HS-27A (cell line): ENCODE measurements at places on chromosomes 2 and 18.

GRCh38 chr2:133382566-133382965 is 185.7 kb downstream of the NCKAP5 start:
- DNase-seq, result no peak

- DNase-seq, result no peak
These were observed 442.8 kb upstream of the CHST9 start for GRCh38 chr18:27627927-27628326.

- no peak for DNase-seq
These were observed 124.5 kb downstream of the CNTNAP5 start for GRCh38 chr2:124149571-124149970.

GRCh38 chr2:60376252-60376651 is 177.2 kb downstream of the BCL11A start:
- no peak for DNase-seq

GRCh38 chr18:45228796-45229388 is 386.4 kb upstream of the SLC14A2 start:
- DNase-seq, result no peak

DNA sequence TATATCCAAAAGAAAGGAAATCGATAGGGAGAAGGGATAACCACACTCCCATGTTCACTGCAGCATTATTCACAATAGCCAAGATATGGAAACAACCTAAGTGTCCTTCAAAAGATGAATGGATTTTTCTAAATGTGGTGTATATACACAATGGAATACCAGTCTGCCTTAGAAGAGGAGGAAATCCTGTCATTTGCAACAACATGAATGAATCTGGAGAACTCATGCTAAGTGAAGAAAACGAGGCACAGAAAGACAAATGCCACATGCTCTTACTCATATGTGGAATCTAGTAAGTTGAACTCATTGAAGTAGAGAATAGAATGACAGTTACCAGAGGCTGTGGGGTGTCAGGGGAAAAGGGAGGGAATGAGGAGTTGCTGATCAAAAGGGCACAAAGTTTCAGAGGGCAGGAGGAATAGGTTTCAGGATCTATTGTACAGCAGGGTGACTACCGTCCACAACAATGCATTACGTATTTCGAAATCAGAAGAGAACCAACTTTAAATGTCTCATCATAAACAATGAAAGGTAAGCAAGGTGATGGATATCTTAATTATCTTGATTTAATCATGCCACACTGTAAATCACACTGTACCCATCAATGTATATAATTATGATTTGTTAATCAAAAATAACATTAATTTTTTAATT is 46.1 kb downstream of the SIGLEC15 start:
- no peak for DNase-seq

GRCh38 chr18:29241199-29241598 is 1064.3 kb upstream of the CDH2 start:
- DNase-seq, result no peak

DNA sequence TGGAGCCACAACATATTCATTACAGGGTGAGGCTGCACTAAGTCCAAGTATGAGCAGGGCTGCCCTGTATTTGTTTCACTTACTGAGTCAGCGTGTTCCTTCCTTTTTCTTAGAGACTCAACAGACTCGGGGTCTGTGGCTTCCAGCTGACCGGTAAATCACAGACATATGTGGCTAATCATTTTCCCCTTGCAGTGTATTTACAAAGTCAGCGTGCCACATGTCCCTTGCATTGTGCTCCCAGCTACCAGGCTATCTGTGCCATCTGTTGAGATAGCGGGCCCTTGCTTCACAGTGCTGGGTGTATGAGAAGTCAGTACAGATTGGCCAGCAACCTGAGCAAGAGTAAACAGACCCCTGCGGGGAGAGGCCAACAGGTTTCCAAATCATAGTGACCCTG is 254.3 kb downstream of the LRRTM1 start:
- no peak for DNase-seq

- no peak for DNase-seq
These were observed 80.2 kb upstream of the GCFC2 start for GRCh38 chr2:75790814-75791467.

- DNase-seq, result no peak
These were observed 64.8 kb downstream of the KCNG2 start for GRCh38 chr18:79862562-79862961.

DNA sequence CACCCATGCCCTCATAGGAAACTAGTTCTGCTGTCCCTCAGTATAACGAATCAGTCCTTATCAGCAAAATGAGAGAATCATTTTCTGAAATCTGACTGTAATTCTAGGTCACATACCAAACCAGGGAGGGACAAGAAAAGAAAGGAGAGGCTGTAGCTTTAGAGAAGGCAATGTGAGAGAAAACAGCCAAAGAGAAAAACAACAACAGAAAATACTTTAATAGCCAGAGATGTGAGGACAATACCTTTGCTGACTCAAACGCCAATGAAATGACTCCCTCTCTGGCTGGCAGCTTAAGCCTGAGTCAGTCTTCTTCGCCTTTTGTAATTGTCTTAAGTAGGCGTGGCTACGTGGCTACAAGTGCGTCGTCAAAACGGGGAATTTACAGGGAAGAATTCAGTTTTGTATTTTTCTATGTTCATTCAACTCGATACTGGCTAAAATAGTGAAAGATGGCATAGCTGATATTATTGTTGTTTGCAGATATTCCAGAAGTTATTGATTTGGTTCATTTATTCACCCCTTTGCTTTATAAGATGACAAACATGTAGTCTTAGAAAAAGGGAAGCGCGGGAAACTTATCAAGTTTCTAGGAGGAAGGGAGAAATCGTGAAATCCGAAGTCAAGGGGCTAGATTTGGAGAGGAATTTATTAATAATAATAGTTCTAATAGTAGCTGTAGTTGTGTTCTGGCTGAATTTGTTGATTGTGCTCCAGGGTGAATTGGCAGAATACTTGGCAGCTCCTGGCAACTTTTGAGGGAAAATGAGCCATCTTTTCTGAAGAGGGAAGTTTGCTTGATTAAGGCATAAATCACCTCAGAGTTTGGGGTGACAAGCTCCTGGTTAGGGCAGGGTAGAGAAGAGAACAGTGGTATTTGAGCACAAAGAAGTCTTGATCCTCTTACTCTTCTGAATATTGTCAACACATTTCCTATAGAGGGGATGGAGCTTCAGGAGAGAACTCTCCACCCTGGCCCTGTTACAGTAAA is at the start of gene IL1A:
Gene IL1A, minus strand, starts transcription at position 295 of the 991 bp plus-strand sequence. CDS start 723 bp downstream, outside the sequence.
- DNase-seq, result no peak

- DNase-seq, result no peak
These were observed 26.3 kb upstream of the TMEM182 start for GRCh38 chr2:102735416-102736109.

DNA sequence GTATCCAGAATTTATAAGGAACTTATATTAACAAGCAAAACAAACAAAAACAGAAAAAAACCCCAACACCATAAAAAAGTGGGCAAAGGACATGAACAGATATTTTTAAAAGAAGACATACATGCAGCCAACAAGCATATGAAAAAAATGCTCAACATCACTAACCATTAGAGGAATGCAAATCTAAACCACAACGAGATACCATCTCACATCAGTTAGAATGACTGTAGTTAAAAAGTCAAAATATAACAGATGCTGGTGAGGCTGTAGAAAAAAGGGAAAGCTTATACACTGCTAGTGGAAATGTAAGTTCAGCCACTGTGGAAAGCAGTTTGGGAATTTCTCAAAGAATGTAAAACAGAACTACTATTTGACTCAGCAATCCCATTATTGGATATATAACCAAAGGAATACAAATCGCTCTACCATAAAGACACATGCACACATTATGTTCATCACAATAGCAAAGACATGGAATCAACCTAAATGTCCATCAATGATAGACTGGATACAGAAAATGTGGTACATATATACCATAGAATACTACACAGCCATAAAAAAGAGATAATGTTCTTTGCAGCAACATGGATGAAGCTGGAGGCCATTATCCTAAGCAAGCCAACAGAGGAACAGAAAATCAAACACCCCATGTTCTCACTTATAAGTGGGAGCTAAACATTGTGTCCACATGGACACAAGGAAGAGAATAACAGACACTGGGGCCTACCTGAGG is 25.3 kb downstream of the PREPL start:
- DNase-seq, result no peak

DNA sequence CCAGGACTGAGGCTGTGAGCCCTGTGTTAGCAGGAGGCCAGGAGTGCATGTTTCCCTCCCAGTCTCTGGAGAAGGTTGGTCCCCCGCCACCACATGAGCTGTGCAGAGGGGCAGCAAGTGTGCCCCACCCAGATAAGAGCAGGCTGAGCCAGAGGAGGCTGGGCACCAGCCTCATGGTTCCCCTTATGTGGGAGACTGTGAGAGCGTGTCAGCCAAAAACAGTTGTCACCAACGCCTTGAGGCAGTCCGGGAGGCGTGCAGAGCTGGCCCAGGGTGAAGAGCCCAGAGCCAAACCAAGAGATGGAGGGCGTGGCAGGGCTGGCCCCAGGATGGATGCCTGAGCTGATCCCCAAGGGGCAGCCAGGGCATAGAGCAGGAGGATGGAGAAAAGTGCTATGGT is 128.7 kb upstream of the GLI2 start:
- DNase-seq, result no peak

DNA sequence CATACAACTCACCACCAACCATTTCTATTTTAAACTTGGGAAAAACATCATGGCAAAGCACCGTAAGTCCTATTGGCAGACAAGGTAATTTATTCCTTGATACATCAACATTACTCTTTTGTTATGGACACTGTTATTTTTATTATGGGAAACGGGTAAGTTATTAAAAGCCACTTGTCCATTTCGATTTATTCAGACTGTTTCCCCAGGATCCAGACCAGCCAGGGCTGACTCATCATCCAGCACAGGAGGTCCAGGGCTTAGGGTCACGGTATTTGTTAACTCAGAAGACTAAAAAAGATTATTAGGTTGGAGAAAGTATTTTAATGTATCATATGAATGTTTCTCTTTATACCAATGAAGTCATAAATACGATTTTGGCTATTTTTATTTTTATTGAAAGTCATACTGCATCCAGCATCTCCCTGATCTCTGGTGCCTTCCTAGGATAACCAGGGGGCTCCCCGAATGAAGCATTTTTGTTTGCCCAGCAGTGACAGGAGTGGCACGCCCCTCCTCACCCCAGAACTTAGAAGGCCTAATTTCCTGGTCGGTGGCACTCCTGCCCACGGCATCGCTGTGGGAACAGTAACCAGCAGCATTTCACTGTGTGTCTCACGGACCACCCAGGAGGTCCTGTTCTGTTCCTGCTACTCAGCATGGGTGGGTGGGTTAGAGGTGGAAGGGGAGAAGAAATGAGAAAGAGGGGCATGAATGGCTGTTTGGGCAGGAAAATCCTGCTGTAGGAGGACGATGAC is 446.1 kb downstream of the EIPR1 start:
- no peak for DNase-seq

DNA sequence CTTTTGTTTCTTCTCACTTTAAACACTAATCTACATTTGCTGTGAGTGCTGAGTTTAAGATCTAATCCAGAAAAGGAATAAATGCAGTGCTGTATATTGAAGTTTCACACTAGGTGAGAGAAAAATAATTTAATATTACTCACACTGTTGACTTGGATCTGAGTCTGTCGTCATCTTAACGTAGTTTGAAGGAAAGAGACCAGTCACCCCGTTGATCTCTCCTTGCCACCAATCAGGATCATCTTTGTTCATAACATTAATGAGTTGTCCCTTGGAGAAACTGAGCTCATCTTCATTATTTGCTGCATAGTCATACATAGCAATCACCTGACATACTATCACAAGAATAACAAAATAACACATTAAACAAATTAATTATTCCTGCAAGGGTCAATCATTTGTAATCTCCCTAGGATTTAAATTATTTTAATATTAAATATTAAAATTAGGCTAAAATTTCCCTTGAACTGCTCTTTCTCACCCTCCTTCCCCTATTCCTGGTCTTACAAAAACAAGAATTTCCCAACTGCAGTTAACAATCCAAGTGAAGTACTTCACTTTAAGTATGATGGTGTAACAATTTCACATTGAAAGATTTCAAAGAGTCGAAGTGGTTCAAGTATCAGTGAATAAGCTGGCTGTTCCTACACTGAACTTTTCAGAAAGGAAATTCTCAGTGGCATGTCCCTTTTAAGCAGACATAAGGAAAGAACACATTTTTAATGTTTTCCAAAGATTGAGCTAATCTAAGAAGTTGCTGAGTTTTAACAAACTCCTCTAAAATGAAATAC is 71.3 kb downstream of the FAM228A start:
- DNase-seq, result no peak

GRCh38 chr2:29061176-29061575 is 13.1 kb downstream of the PCARE start:
- no peak for DNase-seq

DNA sequence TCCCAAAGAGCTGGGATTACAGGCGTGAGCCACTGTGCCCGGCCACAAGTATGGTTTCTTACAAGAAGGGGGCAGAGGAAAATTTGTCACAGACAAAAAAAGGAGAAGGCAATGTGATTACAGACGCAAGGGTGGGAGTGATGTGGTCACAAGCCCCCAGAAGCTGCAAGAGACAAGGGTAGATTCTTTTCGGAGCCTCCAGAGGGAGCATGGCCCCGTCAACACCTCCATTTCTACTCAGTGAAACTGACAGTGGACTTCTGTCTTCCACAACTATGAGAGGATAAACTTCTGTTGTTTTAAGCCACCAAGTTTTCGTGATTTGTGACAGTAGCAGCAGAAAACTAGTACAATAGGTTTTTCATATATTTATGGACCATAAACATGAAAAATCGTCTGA is 2.1 kb upstream of the TCF7L1 start:
- no peak for DNase-seq

DNA sequence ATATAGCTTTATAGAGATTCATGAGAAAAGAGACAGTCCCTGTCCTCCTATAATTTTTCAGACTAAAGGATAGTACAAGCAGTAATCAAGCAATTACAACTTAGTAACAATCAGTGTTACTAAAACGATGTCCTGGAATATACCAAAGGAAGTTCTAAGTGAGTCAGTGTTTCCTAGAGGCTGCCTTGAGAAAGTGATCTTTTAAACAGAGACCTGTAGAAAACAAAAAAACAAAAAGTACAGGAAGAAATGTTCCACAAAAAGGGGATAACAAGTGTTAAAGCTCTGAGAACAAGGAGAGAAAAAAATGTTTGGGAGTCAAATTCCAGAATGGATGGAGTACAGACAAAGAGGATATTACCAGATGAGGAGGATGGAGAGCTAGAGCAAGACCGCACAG is 556.4 kb downstream of the ERBB4 start:
- no peak for DNase-seq
